Activated T-cell treated with anti-CD3 and anti-CD28 coated beads, Interleukin-2, amount 50 U/mL, for 4 hours (primary cell): ENCODE measurements at places on chromosomes 12 and 14.

DNA sequence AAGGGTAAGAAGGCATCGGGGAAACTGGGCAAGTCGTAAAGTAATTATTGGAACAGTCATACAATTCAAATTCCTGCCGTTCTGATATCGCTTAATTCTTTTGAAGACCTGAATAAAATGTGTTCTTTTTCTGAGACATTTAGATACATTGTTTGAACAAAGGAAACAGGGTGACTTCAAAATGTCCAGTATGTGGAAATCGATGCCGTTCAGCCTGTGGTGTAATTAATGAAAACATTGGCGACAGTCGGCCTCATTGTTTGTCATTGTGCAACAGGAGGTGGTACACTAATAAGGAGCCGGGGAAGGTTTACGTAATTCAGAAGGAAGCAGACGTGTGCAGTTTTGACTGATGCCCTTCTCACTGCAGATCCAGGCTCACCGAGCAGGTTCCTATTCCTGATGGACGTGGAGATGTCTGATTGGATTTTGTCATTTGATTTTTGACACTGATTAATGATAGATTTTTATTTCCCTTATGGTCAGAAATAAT lies 92.7 kb downstream of the BORCS5 start:
- DNase-seq, result no peak

DNA sequence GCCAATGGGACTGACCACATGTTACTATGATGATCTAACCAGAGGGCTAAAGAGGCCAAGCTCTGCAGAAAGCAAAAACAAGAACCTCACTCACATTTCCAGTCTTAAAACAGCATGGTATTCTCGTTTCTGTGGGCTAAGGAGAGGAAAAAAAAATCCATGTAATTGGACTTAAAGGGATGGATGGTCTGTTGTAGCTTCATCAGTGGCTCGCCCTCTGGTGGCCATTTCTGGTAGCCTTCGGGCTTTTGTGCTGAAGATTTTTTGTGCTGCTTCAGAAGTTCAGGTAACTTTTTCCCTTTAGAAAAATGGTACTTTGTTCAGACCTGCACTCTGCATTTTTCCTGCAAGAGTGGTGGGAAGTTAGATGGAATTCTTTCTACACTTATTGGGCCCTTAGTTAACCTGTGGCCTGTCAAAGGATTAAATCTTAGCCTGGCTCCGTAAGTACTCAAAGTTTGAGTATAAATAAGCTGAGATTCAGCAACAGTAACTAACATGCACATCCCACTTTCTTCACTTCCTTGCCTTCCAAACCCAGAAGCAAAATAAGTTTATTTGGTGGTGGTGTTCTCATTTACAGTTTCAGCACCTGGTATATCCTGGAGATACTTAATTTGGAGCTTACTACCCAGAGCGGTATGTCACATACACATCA lies 22.3 kb downstream of the DCAF4 start:
- DNase-seq, result peak; percentile 60

DNA sequence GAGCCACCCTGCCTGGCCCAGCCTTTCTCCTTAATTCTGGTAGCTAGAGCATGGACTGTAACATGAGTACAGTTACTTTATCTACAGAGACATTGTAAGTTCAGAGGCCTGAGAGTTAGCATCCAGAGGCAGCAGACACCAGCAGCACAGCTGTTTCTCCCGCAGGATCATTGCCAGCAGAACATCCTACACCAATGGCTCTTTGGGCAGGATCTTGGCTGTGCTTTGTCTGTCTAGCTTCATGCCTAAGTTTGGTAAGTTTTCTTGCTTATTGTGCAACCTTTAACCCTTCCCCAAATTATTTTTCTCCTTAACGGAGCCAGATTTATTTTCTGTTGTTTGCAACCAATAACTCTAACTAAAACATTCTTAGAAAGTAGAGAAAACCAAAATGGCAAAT lies 21.6 kb downstream of the C12orf71 start:
- DNase-seq, result no peak

GRCh38 chr12:88781909-88782308 lies 201.6 kb upstream of the KITLG start:
- no peak for DNase-seq

DNA sequence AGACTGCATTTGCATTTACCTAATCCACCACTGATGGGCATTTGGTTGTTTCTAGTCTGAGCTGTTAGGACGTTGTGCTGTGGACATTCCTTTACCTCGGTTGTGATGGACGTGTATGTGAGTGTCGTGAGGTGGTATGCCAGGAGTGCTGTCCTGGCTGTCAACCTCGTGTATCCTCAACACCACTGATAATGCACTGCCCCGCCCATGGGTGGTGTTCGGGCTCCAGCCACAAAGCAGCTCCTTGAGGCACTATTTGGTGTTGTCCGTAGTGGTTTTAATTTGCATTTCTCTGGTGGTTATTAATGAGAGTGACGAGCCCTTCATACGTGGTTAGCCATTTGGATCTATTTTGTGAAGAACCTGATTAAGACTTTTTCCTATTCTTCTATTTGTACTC lies 87.6 kb downstream of the PPP2R5C start:
- no peak for DNase-seq

DNA sequence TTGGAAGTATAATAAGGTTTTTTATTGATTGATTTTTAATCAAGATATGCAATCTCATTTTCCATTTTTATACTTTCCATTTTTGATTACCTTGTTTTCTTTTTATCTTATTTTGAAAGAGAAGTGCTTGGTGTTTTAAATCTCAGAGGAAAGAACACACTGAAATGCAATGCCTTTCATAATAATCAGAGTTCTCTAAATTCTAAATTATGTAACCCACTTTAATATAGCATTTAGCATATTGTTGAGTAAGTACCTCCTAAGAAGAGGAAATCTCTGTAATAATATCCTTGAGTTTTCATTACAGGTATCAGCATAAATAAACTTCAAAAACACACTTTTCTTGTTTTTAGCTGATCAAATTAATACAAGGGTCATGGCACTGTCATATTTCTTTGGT lies 96.9 kb downstream of the GTF2A1 start:
- DNase-seq, result no peak

DNA sequence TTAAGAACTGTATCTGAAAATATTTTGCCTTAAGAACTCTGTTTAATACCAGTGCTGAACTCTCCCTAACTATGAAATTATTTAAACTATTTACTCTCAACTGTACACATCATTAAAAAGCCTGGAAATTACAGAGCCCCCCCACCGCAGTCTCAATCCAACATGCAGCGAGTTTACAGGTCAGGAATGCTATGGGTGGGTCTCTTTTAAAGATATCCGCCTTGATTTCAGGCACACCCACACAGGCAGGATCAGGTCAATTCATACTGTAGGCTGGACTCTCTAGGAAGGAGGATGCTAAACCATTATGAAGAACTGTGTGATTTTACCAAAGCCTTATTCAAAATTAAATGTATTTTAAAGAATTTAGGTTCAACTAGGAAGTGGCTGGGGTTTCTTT lies 16.5 kb downstream of the SPTLC2 start:
- no peak for DNase-seq

DNA sequence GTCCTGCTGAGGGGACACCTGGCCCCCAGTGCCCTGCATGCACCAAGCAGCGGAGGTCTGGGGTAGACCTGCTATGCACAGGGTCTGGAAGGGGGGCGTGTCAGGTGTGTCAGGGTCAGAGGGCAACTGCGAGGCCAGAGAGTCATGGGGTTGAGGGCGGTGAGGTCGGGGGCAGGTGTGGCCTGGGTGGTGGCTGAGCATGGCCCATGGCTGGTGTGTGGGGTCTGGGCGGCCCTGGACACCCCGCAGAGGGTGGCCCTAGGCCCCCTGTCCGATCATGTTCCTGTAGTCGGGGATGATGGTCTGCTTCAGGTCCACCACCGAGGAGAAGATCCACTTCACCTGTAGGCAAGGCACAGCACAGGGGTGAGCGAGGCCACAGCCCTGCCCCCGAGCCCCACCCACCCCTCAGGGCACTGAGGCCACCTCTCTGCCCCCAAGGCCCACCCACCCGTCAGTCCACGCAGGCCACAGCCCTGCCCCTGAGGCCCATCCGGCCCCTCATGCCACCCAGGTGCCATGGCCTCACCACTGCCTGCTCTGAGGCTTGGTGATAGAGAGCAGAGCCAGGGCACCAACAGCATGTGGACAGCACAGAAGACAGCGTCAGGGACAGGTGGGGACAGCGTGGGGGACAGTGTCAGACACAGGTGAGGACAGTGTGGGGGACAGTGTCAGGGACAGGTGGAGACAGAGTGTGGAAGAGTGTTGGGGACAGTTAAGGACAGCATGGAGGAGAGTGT lies 211.3 kb downstream of the TMEM121 start:
- DNase-seq, result no peak

DNA sequence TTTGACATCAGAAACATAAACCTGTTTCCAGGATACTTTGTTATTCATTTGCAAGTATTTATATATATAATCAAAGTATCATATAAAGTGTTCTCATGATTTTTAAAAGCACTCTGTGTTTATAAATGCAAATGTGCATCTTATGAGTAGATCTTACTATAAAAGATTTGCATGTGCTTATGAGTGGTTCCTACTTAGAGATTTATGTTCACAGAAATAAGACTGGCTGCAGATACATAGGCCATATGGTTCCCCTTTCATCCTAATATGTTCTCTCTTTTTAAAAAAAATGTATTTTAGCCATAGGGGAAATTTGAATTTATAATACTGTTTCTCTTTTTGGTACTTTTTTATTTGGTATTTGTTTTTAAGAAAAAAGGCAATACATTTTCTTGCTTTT lies 174.2 kb downstream of the ESR2 start:
- DNase-seq, result no peak
